ENCODE measurements at places on chromosomes 13 and 19.

- no peak for DNase-seq
Observed at GRCh38 chr13:51154029-51154555, 43.0 kb upstream of the C13orf42 start.

GRCh38 chr13:40059540-40060232, 404.2 kb downstream of the COG6 start:
- no peak for DNase-seq

GRCh38 chr13:97367016-97367822, 66.8 kb upstream of the RAP2A start:
- no peak for DNase-seq

GRCh38 chr19:50500753-50501151, 10.2 kb downstream of the JOSD2 start:
- DNase-seq = no peak

GRCh38 chr19:51535535-51535934, 4.1 kb upstream of the SIGLEC6 start:
- DNase-seq = no peak

All from CD4-positive, alpha-beta T cell treated with Interleukin-15 for 4 hours (primary cell).